ENCODE measurements at places on chromosomes 12 and 14.

DNA sequence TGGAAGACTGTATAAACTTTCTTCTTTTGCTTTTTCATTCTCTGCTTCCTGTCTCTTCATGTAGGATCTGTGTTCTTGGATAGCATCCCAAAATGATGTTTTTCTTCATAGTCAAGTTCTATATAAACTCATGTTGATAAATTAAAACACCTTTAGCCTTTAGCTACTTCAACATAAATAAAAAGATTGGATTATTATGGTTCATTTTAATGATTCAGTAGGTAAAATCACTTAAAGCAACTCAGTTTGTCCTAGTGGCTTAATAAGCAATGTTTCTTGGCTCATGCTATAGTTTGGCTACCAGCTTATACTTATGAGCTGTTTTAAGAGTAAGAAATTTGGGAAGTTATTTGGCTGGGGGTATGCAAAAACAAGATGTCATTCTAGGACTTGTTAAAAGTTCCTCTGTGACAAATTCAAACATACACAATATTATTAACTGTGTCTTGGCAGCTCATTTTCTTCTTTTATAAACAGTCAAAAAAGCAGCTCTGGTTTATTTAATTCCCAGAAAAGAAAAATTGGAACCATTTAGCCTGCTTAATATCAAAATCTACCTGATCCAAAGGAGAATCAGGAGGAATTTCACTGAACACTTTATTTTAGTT is 111.4 kb downstream of the TMTC3 start:
- no peak for DNase-seq

GRCh38 chr12:82665142-82665923 is 21.4 kb upstream of the TMTC2 start:
- no peak for DNase-seq

DNA sequence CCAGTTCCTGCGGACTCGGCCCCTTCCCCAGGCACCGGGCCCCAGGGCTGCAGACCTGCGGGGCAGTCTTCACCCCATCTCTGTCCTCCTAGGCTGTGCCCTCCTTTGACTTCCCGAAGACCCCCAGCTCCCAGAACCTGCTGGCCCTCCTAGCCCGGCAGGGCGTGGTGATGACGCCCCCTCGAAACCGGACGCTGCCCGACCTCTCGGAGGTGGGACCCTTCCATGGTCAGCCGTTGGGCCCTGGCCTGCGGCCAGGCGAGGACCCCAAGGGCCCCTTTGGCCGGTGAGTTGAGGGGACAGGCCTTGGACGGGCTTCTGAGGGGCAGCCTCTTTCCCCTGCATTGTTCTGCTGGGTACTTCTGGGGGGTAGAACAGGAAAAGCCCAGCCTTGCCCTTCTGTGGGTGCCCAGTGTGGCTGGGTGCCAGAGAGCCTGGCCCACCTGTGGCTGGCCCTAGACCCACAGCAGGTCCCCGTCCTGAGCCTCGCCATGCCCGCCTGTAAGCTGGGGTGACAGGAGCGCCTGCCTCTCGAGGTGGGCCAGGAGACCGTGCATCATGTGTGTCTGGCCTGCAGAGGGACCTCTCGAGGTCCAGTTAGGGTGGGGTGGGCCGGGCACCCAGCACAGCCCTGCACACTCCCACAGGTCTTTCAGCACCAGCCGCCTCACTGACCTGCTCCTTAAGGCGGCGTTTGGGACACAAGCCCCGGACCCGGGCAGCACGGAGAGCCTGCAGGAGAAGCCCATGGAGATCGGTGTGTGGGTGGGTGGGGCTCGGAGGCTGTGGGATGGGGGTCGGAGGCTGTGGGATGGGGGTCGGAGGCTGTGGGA is 12.6 kb upstream of the PUS1 start:
- no peak for DNase-seq

DNA sequence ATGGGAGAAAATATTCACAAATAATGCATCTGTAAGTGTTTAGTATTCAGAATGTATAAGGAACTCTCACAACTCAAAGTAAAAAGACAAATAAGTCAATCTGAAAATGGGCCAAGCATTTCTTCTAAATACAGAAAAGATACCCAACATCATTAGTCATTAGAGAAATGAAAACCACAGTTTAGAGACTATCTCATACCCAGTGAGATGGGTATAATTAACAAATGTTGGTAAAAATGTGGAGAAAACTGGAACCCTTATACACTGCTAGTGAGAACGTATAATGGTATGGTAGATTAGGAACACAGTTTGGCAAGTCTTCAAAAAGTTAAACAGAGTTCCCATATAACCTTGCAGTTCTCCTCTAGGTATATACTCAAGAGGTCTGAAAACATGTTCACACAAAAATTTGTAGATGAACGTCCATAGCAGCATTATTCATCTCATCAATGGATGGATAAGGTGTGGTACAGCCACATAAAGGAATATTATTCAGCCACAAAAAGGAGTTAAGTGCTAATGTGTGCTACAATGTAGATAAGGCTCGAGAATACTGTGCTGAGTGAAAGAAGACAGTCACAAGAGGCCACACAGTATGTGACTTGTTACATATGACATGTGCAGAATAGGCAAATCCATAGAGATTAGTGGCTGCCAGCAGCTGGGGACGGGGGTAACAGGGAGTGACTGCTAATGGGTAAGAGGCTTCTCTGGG is 5.9 kb downstream of the VCPKMT start:
- no peak for DNase-seq

DNA sequence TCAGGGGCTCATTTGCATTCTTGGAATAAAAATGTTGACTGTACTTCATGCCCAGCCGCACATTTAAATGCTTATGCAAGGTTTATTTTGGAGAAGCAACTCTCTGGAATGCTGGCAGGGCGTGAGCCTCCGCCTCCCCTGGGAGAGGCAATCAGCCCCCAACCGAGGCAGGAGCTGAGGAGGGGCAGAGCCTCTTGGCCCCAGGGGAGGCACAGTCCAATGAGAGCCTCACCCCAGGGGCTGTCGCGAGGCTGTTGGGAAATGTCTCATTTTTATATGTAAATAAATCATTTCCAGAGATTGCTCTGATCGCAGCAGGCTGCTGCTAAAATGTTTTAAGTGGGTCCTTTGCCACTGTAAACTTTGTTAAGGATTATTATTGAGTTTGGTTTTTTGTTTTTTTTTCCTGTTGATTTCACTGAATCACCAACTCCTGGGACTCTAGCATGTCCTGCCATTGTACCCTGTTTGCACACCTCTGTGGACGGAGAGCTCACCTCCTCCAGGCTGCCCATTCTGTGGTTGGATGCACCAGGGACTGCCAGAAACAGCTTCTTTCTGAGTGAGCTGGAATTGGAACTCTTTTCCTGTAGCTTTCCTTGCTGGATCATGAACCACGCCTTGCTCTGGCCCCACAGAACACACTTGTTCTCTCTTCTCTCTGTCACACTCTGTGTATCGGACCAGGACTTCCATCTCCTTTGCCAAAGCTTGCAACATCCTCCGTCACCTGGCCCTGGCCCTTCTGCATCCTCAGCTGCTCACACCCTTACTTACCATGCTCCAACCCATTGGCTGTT is 46.9 kb upstream of the FAM181A start:
- DNase-seq: no peak

DNA sequence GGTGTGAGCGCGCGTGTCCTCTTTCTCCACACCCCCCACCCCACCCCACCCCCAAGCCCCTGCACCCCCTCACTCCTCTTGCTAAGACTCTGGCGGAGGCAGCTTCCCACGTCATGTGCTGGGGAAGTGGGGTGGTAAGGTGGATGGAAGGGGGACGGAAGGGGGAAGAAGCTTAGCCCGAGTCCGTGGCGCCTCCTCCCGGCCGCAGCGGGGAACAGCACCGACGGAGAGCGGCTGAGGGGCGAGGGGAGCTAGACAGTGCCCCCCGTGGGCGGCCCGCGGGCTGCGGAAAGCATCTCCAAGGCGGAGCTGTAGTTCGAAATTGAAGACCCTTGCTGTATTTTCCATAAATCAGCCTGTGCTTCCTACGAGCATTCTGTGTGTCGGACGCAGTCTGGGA is 588 bp upstream of the GRIN2B start:
- no peak for DNase-seq

DNA sequence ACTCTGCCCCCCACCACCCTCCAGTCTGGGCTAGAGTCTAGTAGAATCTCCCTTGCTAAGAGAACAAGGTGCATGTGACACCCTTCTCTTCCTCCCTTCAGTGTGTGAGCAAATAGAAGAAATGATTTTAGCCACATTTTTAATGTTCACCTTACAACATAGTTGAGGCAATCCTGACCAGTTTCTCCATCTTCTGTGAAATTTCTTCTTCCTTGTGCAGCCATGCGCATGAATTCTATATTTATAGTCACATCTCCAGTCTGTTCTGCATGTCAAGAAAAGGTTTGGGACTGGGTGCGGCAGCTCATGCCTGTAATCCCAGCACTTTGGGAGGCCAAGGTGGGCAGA is 9.5 kb upstream of the LTA4H start:
- DNase-seq: no peak

- DNase-seq: no peak
Observed at GRCh38 chr12:19095756-19096480, 33.6 kb upstream of the PLEKHA5 start.

DNA sequence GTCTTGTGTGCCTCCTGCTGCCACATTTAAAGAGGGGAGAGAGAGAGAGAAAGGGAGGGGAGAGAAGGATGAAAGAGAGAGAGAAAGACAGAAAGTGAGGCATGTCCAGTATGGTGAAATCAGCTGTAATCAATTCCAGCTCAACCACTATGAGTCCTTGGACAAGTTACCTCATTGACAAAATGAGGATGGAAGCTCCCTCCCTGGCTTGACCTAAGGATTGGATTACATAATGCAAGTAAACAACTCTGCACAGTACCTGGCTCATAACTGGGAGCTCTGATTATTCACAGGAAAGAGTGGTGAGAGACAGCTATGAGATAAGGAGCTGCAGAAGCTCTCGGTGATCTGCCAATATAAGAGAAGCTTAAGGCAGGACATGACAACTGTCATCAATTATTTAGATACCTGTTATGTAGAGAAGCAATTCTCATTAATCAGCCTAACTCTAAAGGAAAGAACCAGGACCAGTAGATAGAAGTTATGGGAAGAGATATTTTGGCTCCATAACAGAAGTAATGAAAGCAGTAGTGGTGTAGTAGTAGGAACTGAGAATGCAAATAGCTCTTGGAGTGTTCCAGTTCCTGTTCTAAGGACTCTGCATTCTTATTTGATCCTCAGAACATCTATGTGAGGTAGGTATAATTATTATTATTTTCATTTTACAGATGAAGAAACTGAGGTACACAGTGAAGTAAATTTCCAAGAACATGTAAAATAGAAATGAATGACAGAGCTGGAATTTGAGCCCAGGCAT is 791.6 kb downstream of the DIO2 start:
- DNase-seq: no peak

DNA sequence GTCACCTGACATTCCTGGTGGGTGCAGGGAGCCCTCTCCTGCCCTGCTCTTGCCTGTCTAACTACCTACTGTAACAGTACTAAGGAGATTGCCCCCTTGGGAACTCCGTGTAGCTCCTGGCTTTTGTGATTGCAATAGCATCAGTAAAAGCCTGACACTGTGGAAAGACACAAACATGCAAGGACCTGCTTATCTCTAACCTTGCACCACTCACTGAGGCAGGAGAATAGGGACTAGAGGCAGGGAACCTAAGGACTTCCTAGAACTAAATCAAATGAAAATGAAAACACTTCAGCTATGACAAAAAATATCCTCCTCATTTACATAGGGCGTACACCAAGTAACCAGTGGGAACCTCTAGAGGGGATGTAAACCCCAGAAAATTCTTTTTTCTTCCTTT is 28.5 kb downstream of the TUBA1A start:
- DNase-seq: no peak

GRCh38 chr12:127984386-127985055 is 282.4 kb upstream of the TMEM132C start:
- no peak for DNase-seq

DNA sequence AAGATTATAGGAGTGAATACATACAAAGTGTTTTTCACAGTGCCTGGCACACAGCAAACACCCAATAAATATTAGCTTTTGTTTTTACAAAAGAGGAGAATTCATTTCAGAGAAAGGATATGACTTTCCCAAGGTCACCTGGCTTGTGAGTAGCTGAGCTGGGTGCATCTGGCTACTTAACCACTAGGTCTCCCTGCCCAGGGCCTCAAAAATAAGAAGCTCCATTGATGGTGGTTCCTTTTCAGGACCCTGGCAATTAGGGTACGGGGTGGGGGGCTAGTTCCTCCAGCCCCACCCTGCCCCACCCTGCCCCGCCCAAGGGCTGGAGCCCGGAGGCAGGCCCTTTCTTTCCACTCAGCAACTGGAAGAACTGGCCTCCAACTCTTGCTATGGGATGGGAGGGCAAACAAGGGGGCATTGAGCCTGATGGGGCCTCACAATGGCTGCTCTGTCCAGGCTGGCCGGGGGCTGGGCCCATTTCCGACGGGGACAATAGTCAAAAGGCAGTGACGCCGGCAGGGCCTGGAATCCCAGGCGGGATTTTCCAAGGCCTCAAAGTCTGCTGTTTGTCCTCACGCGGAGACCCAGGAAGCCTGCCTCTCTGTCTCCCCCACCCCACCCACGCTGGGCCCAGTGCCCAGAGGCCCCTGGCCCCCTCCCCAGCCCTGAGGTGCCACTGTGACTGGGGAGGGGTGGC is 8.2 kb upstream of the ATG101 start:
- DNase-seq: peak; percentile 80

DNA sequence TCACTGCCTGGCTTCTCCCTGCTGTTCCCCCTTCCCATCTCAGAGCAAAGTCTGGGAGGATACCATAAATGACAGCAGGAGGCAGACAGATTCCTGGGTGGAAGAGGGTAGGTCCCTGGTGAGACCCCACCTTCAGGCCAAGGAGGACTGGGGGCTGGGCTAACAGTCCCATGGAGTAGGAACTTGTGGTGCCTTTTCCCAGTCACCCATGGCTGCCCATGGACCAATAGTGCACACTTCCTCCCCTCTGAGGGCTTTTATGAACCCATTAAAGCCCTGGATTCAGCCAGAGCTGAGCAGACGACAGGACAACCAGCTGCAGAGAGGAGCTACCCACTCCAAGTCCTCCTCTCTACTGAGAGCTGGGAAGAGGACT is 36.6 kb upstream of the OR5AU1 start:
- no peak for DNase-seq

DNA sequence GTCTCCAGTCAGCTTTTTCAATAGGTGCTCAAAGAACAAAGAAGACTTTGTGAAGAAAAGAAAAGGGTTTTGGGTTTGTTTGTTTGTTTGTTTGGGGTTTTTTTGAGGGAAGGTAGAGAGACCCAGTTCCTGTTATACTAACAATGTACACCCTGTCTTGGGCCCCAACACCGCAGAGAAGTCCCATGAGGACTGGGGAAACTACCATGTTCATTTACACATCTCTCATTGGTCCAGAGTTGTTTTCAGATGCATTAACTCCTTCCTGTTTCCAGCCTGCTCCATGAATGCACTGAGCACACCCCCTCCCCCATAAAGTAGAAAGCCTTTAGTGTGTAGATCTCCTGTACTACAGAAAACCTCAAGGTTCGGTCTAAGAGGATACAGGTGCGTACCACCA is 51.1 kb upstream of the SLC8A3 start:
- no peak for DNase-seq

DNA sequence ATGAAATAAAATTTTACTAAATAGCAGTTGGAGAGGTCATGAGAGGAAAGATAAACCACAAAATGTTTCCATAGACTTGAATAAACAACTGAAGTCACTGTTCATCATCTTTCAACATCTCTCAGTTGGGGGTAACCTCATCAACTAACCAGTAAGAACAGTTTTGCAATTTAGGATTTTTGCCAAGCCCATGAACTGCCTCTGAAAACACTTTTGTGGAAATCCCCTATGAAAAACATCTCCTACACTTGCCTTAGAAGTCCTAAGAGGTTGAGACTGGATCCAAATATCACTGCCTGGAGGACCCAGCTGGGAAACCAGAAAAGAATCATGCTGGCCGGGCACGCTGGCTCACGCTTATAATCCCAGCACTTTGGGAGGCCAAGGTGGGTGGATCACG is 273.1 kb downstream of the C12orf50 start:
- DNase-seq: no peak

- no peak for DNase-seq
Observed at GRCh38 chr12:68507657-68508056, 103.0 kb upstream of the RAP1B start.

Measured in amygdala (tissue), 56 donors.